ENCODE measurements at places on chromosomes 5 and 9.

DNA sequence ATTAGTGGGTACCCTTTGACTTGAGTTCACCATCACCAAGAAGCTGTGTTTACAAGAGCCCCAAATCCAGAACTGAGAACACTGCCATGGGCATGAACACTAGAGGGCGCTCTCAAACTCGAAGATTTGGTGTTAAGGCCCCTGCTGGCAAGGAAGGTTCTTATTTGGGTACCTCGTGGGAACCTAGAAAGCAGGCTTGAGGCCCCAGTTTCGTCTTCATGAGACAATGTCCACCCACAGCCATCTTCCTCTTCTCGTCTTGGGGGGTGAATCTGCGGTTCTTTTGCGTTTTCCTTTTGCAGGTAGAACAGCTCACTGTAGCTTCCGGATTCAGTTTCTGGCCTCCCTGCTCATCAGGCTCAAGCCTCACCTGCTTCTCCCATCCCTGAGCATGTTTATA lies 184.0 kb downstream of the SEMA5A start:
- DNase-seq = no peak

GRCh38 chr9:131273856-131274673 lies 2.2 kb downstream of the FAM78A start:
- no peak for DNase-seq

- DNase-seq = no peak
These were observed 66.4 kb upstream of the SUSD1 start for GRCh38 chr9:112241491-112241890.

- no peak for DNase-seq
These were observed 23.7 kb upstream of the NPR3 start for GRCh38 chr5:32687499-32687831.

GRCh38 chr5:179601871-179602625 lies 21.4 kb downstream of the HNRNPH1 start:
- DNase-seq = no peak

- no peak for DNase-seq
These were observed 1.3 kb downstream of the PCDHGC3 start for GRCh38 chr5:141477044-141477575.

DNA sequence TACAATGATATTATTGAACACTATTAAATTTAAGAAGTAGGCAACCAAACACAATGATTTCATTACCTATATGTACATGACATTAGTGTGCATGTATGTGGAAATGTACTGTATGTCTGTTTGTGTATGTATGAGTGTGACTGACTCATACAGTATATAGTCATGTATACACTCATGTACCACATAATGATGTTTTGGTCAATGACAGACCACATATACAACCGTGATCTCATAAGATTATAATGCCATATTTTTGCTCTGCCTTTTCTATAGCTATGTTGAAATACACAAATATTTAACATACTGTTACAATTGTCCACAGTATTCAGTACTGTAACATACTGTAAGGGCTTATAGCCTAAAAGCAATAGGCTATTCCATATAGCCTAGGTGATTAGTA lies 19.7 kb downstream of the SVEP1 start:
- no peak for DNase-seq

- DNase-seq = no peak
These were observed 943.8 kb upstream of the TYRP1 start for GRCh38 chr9:11749396-11749795.

DNA sequence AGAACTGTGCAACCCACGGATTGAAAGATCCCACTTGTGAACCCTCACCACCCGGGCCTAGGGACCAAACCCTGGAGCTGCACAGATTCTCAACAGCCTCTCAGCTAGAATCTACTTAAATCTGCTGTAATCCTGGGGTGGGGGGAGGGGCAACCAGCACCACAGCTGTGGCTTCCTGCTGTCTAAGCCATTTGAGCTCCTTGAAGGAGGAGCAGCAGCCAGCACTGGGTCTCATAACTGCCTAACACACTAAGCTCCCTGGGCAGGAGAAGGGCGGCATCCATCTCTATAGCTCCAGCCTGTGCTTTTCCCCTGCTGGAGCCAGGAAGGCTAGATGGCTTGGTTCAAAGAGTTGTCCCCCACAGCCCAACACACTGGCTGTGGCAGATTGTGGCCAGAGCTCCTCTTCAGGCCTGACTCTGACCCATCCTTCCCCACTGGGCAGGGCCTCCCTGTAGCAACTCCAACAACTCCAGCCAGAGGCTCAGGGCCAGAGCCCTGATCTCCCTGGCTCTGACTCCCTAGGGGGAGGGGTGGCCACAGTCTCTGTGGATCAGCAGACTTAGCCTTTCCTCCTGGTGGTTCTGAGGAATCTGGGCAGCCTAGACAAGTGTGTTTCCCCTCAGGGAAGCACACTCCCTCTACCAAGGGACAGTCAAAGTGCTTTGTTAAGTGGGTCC lies 72.0 kb upstream of the C9orf72 start:
- no peak for DNase-seq

- no peak for DNase-seq
These were observed 72.0 kb downstream of the GPR21 start for GRCh38 chr9:123105490-123105889.

DNA sequence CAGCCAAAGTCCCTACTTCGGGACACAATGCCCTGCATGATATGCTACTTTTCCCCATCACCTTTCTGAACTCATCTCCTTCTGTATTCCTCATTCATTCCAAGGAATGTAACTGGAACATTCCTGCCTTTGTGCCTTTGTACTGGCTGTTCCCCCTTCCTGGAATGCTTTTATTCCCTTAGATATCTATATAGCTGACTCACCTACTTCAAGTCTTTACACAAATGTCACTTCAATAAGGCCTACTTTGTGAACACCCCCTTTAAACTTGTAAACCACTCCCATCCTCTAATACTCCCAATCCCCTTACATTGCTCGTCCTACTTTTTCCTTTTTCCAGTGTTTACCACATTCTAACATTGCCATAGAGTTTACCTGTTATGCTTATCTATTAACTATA lies 2.4 kb downstream of the NOL6 start:
- DNase-seq = no peak

DNA sequence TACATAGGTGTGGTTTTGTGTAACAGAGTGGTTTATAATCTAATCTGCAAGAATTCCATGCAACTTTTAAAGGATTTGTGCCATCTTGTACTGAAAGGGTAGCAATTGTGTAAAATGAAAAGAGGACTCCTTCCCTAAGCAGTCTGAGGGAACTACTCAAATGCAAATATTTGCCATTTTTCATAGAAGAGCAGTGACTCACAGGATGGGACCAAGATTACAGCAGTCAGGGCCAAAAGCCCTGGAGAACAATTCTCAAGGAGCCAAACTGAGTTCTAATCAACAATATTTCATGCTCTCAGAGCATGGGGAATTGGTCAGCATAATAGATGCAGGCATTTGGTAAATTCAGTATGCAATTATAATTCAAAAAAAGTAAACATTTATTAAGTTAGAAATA lies 495.8 kb downstream of the CHSY3 start:
- no peak for DNase-seq

DNA sequence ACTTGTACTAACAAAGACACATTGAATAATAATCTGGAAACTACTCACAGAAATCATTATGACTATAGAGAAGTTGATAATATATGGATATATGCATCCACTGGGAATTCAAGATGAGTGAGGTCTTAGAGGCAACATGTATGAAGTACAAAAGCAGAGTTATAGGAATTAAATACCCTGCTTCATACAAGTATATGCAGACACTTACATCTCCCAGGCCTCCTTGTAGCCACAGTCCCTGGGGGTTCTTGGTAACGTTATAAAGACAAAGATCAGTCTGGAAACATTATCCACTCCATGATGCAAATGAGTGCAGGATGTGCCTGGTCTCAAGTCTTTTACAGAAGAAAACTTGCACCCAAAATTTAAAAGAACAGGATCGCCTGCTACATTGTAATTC lies 92.4 kb upstream of the ANXA1 start:
- no peak for DNase-seq

DNA sequence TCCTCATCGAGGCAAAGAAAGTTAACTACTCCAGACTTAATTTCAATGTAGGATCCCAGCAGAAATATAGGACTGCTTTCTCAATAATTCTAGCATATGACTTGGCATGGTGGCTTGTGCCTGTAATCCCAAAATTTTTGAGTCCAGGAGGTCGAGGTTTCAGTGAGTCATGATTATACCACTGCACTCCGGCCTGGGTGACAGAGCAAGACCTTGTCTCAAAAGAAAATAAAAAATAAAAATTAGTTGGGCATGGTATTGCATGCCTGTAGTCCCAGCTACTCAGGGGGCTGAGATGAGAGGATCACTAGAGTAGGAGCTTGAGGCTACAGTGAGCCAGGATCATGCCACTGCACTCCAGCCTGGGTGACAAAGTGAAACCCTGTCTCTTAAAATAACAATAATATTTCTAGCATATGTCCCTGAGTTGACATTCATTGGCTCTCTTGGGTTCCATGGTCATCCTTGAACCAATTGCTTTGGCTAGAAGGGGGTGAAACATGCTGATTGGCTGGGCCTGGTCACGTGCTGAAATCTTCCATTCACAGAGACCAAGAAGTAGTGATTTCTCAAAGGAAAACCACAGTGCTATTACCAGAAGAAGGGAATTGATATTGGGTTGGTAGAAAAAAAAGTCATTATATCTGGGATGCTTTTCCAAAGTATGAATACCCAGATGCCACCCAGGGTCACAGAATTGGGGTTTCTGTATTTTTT lies 31.6 kb upstream of the GARNL3 start:
- DNase-seq = no peak

- no peak for DNase-seq
These were observed 79.1 kb downstream of the WDR41 start for GRCh38 chr5:77413049-77413448.

DNA sequence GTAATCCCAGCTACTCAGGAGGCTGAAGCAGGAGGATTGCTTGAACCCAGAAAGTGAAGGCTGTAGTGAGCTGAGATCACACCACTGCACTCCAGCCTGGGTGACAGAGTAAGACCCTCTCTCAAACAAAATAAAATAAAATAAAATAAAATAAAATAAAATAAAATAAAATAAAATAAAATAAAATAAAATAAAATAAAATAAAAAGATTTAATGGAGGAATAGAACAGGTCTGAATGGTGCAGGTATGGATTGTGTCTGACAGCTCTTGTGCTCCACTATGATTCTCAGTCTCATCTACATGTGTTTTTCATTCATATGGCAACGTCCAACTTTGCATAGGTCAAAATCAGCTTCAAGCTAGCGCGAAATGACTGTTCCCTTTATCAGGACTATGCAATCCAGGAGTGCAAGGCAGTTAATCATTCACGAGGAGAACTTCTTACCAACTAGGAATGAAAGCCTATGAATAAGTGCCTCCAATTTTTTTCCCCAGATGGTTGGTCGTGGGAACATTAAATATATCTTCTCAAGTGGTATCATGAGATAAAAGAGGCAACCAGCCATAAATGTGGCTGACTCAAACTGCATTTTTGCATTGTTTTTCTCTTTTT lies 1392.3 kb upstream of the CDH9 start:
- no peak for DNase-seq

- DNase-seq = no peak
These were observed 33.7 kb upstream of the MACIR start for GRCh38 chr5:103224894-103225246.

GRCh38 chr9:13568405-13568804 lies 288.9 kb upstream of the MPDZ start:
- no peak for DNase-seq

- DNase-seq = no peak
These were observed 536.0 kb downstream of the NR2F1-AS1 start for GRCh38 chr5:93044859-93045666.

- no peak for DNase-seq
These were observed 312.6 kb downstream of the DRD1 start for GRCh38 chr5:175131432-175131831.

DNA sequence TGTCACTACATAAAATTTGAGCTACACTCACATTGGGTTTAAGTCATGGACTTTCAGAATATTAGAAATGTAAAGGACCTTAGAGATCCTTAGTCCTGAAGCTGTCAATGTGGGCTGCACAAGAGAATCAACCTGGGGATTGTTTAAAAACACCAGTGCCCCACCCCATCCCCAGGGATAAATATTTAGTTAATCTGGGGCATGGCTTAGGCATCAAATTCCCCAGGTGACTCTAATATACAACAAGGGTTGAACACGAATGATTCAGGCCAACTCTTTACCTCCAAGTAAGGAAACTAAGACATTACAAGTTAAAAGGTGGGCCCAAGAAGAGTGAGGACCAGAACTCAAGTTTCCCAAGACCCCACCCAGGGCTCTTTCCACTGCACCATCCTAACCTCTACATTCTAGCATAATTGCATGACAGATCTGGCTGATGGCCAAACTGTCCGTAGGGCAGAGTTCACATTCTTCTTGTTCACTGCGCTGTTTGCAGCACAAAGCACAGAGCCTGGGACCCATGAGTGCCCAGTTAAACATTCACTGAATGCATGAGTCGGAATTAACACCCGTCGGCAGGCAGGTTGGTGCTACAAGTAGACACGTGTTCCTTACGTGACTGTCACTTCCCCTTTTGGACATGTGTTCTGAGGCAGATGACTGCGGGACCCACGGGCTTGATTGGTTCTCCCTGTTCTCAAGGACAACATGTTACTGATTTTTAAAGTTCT lies 25.2 kb downstream of the CYFIP2 start:
- DNase-seq = no peak

GRCh38 chr5:157252711-157253465 lies 13.0 kb upstream of the CYFIP2 start:
- no peak for DNase-seq

All from stimulated activated CD4-positive, alpha-beta T cell treated with anti-CD3 and anti-CD28 coated beads, Interleukin-1b, Interleukin-23, amount 100 ng/mL, for 1 hour (primary cell).